Activated B cell treated with CpG ODN at 0.5 μM for 24 hours (primary cell): ENCODE measurements at places on chromosomes 13 and 19. TPM values are rescaled to one million over a fixed set of nuclear protein-coding genes. Genes with fewer than 3 reads are reported as not detected.

CYP4F3 gene
- not detected in 2 replicates for total RNA-seq

LILRB1 gene
- total RNA-seq: 142 and 171 TPM in 2 replicates

- H3K36me3 ChIP-seq: no peaks in the 10 kb centered on the region
- no peak overlapping the region for H3K27ac ChIP-seq
- H3K27me3 ChIP-seq: peaks cover 2% of the 10 kb centered on the region
These were observed 385.3 kb downstream of the KCTD12 start for GRCh38 chr13:76500894-76501293.

DNA sequence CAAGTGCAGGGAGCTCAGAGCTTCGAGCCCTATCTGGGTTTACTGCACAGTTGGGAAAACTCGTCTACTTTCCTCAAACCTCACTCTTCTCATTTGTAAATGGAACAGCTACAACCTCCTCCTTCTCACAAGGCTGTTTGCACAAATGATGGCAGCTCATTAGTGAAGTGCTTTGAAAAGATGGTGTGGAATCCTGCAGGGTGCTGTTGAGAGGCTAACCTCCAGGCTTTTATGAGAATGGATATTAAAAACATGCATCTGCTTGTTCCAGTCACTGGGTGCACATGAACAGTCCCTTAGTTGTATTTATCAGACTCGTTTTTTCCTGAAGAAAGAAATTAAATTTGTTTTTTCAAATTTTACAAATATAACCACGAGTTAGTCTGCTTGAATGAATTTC, 36.6 kb downstream of the PCDH8 start:
- no peak overlapping the region for H3K27ac ChIP-seq
- no peaks in the 10 kb centered on the region for H3K36me3 ChIP-seq
- H3K4me3 ChIP-seq: no peak overlapping the region
- DNase-seq: no peak
- no peaks in the 10 kb centered on the region for H3K4me1 ChIP-seq

DNA sequence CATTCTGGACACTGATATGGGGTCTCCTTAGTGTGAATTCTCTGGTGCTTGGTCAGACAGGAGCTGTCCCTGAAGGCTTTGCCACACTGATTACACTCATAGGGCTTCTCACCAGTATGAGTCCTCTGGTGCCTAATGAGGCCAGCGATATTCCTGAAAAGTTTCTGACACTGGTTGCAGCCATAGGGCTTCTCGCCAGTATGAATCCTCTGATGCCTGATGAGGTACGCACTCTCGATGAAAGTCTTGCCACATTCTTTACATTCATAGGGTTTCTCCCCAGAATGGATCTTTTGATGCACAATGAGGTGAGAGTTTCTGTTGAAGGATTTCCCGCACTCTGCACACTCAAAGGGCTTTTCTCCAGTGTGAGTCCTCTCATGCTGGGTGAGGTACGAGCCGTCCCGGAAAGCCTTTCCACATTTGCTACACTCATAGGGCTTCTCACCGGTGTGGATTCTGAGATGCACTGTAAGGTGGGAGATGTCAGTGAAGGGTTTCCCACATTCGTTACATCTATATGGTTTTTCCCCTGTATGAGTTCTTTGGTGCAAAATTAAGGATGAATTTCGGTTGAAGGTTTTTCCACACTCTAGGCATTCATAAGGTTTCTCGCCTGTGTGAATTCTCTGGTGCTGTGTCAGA, 22.4 kb downstream of the ZNF329 start:
- no peak overlapping the region for H3K4me3 ChIP-seq
- H3K27ac ChIP-seq: no peak overlapping the region
- DNase-seq: no peak
- H3K4me1 ChIP-seq: no peaks in the 10 kb centered on the region
- peaks cover 75% of the 10 kb centered on the region for H3K36me3 ChIP-seq

- no peaks in the 10 kb centered on the region for H3K4me1 ChIP-seq
- no peak for DNase-seq
- no peak overlapping the region for H3K27ac ChIP-seq
- no peak overlapping the region for H3K4me3 ChIP-seq
- no peaks in the 10 kb centered on the region for H3K27me3 ChIP-seq
These were observed 41.2 kb downstream of the LATS2 start for GRCh38 chr13:21020176-21020575.
